Hematopoietic multipotent progenitor cell treated with erythropoietin and hydrocortisone succinate and interleukin-3 and kit ligand, for 17 days (in vitro differentiated cells): ENCODE measurements at places on chromosomes 4 and X.

DNA sequence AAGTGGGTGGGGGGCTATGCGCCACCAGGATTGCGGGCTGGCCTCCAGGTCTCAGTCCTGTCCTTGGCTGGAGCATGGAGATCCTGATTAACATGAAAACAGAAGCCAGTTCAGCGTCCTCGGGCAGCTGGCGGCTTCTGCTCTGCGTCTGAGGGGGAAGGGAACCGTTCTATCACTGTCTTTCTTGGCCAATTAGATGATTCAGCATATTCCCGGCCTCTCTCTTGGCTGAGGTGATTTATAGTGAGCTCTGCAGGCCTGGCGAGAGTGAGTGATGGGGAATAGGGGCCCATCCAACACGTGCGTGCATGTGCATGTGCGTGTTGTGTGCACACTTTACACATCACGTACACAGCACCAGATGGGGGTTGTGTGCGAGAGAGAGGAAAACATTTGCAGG is 145.8 kb upstream of the ATP6AP2 start:
- DNase-seq = no peak

- DNase-seq = peak; percentile 64
These were observed at the start of gene AP1AR for GRCh38 chr4:112231779-112232713. AP1AR (plus strand) TSS chr4:112231787; CDS start chr4:112232092, 305 bp downstream.

- peak; percentile 13 for DNase-seq
These were observed 27.1 kb upstream of the XK start for GRCh38 chrX:37658343-37659030.

- DNase-seq = no peak
These were observed 159.6 kb upstream of the ANK2 start for GRCh38 chr4:112889619-112890527.

- no peak for DNase-seq
These were observed 105.8 kb upstream of the DCAF12L1 start for GRCh38 chrX:126658447-126658846.

- DNase-seq = no peak
These were observed 165.9 kb downstream of the PJA1 start for GRCh38 chrX:68999356-68999755.

DNA sequence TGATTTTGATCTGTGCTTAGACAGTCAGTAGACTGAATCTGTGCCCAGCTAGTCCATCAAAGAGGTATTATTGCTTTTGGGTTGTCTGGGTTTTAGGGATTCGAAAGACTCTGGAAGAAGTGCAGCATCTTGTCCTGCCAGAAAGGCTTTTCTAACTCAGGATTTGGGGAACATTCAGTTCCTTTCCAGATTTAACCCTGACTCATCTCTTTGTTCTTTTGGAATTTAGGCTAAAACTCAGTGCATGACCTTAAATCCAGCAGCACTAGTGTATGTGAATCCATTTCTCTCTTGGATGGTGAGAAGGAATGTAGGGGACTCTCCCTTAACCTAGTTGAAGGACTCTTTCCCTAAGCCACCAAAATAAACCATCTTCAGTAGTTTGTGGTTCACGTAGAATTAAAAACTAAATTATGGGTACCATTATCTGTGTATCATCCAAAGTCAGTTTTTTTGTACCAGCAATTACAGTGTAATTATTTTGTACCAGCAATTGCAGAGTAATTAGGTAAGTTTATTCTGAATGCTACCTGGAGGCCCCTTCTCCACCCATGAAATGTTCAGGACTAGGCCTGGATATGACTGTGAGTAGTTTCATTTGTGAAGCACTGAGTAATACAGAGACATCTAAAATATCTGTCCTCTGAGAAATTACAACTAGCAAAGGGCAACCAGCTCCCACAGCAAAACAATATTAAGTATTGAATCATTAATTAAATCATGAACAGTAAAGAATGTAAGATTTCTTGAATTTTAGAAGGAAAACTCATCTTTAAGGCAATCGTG is 384.0 kb downstream of the TMA16 start:
- no peak for DNase-seq

DNA sequence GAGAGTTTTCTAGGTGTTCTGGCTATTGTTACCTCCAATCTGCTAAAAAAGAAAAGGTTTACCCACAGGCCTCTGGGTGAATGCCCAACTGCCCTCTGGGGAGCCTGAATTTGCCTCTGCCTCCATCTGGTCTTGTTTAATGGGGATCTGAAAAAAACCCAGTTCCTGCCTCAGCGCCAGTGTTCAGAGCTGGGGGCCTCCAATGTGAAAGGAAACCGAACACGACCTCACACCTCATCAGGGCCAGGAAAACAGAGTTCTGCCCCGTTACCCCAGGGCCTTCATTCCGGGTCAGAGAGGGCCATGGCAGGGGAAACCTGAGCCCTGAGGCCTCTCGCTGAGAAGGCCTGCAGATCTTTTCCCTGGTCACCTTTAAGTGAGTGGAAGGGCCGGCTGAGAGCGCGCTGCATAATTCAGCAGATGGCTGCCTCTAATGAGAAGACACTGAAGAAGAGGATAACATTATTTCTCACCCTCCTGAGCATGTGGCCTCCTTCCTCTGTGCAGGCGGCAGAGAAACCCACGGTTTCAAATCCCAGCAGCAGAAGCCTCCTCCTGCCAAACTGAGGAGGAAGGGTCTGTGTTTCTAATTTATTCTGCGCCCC is 6.8 kb downstream of the SEPTIN6 start:
- DNase-seq = no peak

GRCh38 chr4:99351487-99351886 is 1.1 kb downstream of the ADH1C start:
- DNase-seq = no peak

GRCh38 chr4:181966104-181966551 is 277.1 kb upstream of the TENM3 start:
- no peak for DNase-seq

DNA sequence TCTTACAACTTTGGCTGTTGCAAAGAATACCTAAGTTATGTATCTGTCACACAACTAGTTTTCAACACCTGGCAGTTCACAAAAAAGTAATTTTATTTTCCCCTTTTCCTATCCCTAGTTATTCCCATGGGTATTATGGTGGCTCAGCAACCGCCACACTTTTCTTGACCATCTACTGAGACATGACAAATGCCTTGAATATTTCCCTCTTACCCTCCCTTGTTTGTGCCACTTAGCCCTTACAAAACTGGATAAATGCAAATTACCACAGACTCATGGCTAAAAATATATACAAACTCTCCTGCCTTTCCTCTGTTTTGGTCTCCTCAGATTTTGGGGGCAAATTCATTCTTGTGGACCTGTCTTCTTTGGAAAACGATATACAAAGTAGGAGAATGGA is 72.1 kb downstream of the AMOT start:
- no peak for DNase-seq

DNA sequence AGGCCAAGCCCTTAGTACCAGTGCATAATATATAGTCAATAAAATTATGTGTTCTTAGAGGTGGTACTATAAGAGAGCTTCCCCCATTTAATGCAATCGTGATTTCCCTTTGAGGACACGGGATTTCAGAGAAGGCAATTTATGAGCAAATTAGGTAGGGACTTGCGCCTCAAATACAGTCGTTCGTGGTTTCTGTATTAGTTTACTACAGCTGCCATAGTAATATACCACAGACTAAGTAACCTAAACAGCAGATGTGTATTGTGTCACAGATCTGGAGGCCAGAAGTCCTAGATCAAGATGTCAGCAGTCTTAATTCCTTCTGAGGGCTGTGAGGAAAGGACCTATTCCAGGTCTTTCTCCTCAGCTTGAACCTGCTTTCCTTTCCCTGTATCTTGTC is 1.5 kb upstream of the PUDP start:
- DNase-seq = no peak

GRCh38 chrX:42746606-42747005 is 31.4 kb downstream of the PPP1R2C start:
- DNase-seq = no peak

GRCh38 chrX:101452056-101452455 is 33.2 kb upstream of the ARMCX4 start:
- no peak for DNase-seq

DNA sequence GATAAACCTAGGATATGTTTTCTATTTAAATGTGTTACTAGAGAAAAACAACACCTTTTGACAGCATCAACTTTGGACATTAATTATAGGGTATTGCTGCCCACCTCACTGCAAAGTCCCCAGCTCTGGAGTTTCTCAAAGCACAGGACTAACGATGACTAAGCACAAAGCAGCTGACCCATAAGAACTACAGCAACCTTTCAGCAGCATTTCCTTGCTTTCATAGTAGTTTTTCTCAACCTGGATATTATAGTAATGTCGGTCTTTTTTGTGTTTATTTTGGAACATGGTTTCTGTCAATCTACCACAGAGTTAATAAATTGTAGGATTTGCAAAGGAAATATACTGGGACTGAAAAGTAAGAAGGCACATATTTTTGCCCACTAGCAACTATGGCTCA is 21.5 kb downstream of the HHIP start:
- DNase-seq = no peak
